ENCODE measurements at places on chromosomes 3 and 15.

- DNase-seq, result no peak
Measured at GRCh38 chr15:93043621-93044300, 45.2 kb downstream of the RGMA start.

GRCh38 chr3:4672725-4673275 lies 179.7 kb downstream of the ITPR1 start:
- DNase-seq, result no peak

DNA sequence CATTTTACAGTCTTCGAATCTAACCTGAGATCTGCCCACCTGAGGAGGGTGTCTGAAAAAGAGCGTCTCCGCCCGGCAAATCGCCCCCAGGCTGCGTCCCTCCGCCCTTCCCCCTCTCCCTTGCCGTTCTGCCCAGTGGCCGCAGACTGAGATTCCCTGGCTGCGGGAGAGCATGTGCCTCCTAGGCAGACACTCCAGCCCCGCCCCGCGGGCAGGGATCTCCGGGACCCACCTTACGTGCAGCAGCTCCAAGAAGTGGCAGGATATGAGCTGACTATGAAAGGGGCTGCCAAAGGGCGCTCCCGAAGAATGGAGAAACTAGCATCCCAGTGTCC lies 2.7 kb upstream of the WNT5A start:
- no peak for DNase-seq

GRCh38 chr3:34263101-34263621 lies 464.7 kb downstream of the PDCD6IP start:
- DNase-seq, result no peak

DNA sequence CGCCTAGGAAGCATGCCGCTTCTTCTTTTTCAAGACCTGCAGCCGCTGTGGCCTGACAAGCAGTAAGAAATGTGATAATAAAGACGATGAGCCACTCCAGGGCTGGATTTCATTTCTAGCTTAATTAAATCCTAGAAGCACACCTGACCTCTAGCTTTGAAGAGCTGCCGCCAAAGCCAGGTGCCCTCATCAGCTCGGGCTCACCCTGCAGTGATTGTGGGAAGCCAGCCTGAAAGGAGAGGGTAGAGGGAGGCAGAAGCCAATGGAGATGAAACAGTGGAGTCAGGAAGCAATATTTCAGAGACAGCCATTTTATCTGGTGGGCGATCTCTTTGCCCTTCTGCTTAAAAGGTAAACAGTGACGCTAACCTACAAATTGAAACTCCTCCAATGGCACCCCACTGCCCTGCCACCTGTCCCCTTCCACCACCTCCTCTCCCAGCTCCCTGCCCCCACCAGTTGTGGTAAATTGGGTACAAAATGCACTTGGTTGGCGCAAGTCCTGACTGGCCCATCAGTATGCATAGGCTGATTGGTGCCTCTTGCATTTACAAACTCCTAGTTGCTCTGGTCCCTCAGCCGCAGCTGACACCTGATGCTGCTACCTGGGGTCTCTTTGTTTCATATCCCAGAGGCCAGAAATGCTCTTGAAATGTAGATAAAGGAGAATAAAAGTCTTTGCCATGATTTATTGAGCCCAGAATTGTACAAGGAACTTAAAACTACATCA lies 385.3 kb downstream of the PDCD6IP start:
- DNase-seq, result no peak

DNA sequence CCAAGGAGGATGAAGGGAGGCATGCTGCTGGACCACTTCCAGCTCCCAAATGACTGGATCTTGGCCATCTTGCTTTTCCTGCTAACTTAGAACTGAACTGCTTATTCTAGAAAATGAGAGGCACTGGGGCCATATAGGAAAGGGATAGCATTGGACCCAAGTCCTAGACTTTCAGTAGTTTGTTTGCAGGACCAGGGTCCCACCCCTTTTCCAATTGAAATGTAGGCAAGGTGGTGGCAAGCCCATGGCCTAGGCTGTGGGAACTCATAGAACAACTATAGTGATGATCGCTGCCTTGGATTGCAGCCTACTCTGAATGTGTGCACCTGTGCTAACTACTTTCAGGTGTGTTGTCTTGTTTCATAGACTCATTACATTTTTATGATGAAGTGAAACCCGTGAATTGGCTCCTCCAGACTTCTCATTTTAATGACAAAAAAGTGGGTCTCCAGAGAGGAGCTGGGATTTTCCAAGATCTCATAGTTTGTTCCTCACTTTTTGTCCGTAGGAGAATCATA lies 50.3 kb downstream of the TGFBR2 start:
- no peak for DNase-seq

DNA sequence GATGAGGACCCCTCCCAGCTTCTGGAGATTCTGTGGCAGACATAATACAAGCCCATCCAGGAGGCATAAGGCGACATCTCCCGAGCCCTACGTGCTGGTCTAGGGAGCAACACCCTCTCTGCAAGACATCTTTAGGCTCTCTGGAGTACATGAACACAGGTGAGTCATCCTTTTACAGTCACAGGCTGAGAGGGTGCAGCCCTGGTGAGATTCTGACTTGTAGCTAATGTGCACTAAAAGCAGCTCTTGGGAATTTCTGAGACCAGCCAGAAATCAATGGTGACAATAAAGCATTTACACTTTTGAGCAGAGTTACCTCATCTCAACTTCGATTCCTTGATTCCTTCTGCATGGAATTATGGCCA lies 131.1 kb downstream of the XXYLT1 start:
- DNase-seq, result peak; percentile 22

- DNase-seq, result peak; percentile 46
Measured at GRCh38 chr3:156837115-156837514, 11.0 kb downstream of the LEKR1 start.

DNA sequence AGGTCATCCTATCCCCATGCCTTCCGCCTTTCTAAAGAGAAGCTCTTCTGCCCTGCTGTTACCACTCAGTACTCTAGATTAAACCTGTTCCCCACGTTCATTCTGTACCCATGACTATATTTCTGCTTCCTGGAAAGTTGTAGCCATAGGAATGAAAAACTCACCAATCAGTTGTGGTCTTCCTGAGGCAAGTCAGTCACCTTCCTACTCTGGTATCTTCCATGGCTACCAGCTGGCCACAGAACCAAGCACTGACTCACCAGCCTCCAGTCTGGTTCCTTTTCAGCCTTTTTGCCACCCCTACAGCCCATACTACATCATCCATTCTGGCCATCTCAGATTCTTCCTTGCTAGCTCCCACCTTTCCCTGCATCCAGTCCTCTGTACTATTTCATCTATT lies 46.4 kb downstream of the TMEM44 start:
- peak; percentile 52 for DNase-seq

- DNase-seq, result peak; percentile 43
Measured at GRCh38 chr15:80152896-80153876, at the start of gene FAH. Gene FAH (plus strand): TSS chr15:80152999. CDS start chr15:80153055, 56 bp downstream.

DNA sequence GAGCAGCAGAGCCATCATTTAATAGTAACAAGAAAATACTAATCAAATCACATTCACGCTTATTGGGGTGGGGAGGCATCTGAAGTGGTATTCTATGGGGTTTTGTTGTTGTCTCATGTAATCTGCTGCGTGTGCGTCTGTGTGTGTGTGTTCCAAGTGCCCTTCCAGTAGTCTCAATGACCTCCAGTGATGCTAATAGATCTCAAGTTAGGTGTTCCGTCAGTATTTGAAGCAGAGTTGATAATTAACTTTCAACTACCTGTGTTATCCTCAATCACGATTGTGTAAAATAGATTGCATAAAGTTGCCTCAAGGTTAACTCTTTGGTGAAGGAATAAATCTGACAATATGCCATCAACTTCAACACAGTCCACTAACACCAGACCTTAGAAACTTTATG lies 375.0 kb downstream of the MECOM start:
- DNase-seq, result no peak

- no peak for DNase-seq
Measured at GRCh38 chr15:39856357-39856756, 63.7 kb downstream of the GPR176 start.

DNA sequence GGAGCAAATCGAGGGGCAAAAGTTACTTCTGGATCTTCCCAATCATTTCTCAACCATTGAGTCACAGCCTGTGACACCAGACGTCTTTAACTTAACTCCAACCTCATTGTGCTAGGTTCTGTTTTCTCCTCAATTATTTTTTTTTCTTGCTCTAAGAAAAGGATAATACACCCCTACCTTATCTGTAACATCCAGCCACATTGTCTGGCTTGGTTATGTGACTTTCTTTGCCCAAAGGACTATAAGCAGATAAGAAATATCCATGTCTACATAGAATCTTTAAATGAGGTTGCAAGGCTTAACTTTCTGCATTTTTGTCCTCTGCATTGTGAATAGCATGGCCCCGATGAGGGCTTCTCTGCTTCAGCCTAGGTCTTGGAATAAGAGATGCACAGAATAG lies 782.4 kb upstream of the CFAP20DC start:
- DNase-seq, result no peak

DNA sequence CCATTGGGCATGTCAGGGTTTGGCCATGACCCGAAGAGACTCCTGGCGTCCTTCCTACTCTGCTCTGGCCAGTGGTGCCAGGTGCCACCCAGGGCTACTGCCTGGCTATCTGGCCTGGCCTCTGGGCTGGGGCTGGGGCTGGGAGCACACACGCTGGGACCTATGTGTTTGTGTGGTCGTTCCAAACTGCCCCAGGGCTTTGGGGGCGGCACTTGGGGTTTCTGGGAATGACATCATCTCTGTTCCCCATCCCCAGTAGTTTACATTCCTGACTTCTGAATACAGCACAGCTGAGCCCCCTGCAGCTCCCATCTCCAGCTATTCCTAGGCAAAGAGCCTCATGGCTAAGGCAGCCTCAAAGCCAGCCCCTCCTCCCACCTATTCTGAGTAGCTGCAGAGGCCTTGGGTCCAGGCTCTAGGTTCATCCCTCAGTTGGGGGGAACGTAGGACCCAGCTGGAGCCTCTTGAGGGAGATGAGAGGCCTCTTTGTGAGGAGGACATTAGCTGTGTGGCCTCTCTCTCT lies 24.3 kb downstream of the PLEKHO2 start:
- peak; percentile 82 for DNase-seq

GRCh38 chr3:29070959-29071634 lies 209.8 kb upstream of the RBMS3 start:
- DNase-seq, result no peak

DNA sequence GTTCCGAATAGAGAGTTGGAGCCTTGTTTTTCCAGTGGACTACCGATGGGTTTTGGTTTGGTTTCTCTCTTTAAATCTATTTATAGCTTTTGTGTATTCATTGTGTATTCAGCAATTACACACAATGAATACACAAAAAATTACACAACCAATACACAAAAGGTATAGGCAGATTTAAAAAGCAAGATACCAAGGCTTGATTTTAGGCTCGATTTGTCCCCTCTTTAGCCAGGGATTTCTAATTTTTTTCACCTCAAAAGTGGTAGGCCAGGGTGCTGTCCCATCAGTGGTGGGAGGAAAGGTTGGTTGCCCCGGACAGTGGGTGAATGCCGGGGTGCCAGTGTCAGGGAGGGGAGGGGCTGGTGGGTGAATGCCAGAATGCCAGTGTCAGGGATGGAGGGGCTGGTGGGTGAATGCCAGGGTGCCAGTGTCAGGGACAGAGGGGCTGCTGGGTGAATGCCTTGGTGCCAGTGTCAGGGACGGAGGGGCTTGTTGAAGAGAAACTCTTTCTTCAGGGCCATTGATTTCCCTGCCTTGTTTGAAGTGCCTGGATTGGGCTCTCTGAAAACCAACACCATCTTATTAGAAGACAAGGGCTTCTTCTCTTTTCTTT lies 186.2 kb downstream of the GOLGA6L6 start:
- peak; percentile 17 for DNase-seq

DNA sequence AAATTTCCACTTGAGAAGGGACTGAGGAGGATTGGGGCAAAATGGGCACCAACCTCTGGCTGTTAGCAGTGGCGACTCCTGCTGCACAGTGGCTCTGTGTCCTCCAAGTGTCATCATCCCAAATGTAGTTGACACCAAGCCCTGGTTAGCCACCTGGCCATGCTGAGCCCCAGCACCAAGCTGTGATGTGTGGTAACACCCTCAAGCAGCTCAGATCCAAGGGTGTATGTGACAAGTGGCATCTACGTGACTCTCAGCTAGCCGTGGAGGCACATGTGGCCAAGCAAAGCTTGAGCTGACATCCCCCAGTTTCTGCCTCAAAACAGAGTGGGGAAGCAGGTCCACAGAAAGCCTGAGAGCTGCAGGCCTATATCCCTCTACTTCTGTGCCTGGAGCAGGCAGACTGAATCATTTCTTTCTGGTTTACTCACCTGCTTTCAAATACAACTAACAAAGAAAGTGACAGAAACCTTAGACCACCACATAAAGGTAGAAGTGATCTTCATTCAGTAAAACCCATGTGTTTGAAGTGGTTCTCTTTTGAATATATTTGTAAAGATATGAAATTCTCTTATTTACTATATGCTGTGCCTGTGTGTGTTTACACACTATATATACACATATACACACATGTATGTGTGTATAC lies 40.0 kb downstream of the FOXP1 start:
- no peak for DNase-seq

DNA sequence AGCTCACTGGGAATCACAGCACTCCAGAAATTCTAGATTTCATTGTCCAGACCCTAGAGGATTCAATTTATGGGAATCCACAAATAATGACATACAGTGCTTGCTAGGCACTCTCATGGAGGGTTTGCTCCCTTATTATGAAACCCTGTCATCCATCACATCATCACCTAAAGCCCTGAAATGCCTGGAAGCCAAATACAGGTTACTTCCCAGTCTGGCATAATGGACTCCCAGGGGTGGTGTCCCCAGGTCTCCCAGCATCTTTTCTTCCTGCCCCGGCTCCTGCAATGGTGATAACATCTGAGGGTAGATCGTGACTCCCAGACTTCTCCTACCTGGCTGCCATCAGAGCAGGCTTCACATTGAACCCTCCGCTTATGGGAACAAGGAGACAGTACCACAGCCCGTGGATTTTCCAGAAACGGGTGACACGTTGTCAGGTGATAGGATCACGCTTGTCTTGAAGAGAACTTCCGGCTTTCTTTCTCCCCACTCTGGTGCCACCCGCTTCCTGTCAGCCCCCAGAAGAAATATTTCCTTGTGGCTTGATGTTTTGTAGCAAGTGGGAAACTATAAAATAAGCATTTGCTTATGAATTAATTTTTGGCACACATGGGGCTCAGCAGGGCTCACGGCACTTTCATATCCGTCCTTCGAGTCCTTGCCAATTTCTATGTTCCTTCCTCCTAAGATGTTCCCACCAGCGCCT lies 238.7 kb upstream of the BHLHE40 start:
- DNase-seq, result no peak

- DNase-seq, result peak; percentile 38
Measured at GRCh38 chr3:36843065-36844051, 79.0 kb upstream of the DCLK3 start.

- no peak for DNase-seq
Measured at GRCh38 chr3:125156456-125156855, 56.1 kb downstream of the SLC12A8 start.

GRCh38 chr3:115804713-115805119 lies 181.4 kb downstream of the GAP43 start:
- peak; percentile 61 for DNase-seq

Data from AG20443 (cell line).